NCI-H510A (cell line): ENCODE measurements at places on chromosomes 16 and 17.

- peak; percentile 27 for DNase-seq
Measured at GRCh38 chr17:65750631-65751115, 189.2 kb upstream of the AXIN2 start.

DNA sequence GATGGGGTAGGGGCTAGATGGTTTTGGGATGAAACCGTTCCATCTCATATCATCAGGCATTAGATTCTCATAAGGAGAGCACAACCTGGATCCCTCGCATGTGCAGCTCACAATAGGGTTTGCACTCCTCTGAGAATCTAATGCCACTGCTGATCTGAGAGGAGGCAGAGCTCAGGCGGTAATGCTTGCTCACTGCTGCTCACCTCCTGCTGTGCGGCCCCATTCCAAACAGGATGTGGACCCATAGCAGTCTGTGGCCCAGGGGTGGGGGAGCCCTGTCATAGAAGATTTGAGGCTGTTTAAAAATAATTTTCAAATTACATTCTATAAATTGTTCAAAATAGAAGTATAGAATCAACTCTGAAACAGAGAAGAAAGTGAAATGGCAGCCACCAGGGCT is 50.8 kb downstream of the PHKB start:
- DNase-seq = no peak

GRCh38 chr17:39792526-39793221 is 54.9 kb downstream of the GRB7 start:
- DNase-seq = no peak

GRCh38 chr16:67959536-67960329 is 8.7 kb downstream of the SLC12A4 start:
- DNase-seq = no peak

- no peak for DNase-seq
Measured at GRCh38 chr16:17988839-17989238, 347.7 kb downstream of the NPIPA8 start.

- DNase-seq = no peak
Measured at GRCh38 chr16:26913851-26914250, 152.9 kb upstream of the C16orf82 start.

DNA sequence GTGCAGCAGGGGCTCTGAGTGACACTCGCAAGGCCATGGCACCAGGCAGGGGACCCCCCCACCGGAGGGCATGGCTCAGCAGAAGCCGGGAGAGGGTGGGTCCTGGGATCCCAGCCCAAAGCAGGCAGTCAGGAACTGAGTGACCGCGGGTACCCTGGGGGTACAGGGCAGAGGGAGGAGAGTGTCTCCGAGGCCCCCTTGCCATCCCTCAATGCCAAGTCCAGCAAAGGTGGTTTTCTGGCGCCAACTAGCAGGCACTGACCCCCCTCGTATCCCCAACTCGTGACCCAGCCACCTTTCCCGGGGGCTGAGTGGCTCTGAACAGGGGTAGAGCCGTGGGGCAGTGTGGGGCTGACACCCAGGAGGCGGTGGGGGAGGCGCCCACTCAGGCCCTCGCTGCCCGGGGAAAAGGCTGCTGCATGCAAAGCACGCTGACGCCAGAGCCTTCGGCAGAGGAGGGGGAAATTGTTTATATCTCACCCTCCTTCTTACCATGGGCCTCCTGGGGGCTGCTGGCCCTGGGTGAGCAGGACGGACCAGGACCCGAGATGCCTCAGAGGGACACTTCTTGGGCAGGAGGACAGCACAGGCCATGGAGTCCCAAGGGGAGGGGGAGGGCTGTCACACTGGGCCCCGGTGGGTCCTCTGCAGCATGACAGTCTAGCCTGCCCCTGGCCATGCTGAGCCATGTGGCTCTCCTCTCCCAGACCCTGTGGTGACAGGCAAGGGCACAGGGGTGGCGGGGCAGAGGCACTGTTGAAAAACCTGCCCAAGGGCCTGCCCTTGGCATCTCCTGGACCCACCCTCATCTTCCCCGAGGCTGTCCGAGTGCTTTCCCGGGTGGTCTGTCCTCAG is 14.6 kb upstream of the ENPP7 start:
- DNase-seq = no peak
